ENCODE measurements at places on chromosomes 4 and X. TPM values are rescaled to one million over a fixed set of nuclear protein-coding genes. Genes with fewer than 3 reads are reported as not detected.

CENPVL1 gene
- not detected for total RNA-seq

EFNB1 gene
- total RNA-seq = 13.9 TPM

NDNF gene
- 0.18 TPM for total RNA-seq

S100P gene
- total RNA-seq = 0.18 TPM

CABS1 gene
- total RNA-seq = not detected

CLIC2 gene
- 3.9 TPM for total RNA-seq

ODAM gene
- not detected for total RNA-seq

UGT8 gene
- total RNA-seq = not detected

PAK3 gene
- total RNA-seq = 1.6 TPM

F8 gene
- 5.6 TPM for total RNA-seq

CXorf49 gene
- total RNA-seq = not detected

TASL gene
- not detected for total RNA-seq

SHROOM4 gene
- total RNA-seq = 0.28 TPM

UGDH gene
- total RNA-seq = 226 TPM

SH3TC1 gene
- 1.7 TPM for total RNA-seq

UBA1 gene
- 119 TPM for total RNA-seq

GAGE12F gene
- total RNA-seq = not detected

ADH7 gene
- total RNA-seq = not detected

CPE gene
- total RNA-seq = 1.3 TPM

STK32B gene
- total RNA-seq = 3.3 TPM

TMEM35A gene
- 3.4 TPM for total RNA-seq

MAP7D3 gene
- 10.2 TPM for total RNA-seq

DMRTC1 gene
- total RNA-seq = not detected

RAB41 gene
- not detected for total RNA-seq

KDR gene
- total RNA-seq = 0.28 TPM

SLC2A9 gene
- 4.3 TPM for total RNA-seq

GASK1B gene
- 168 TPM for total RNA-seq

TMEM164 gene
- 12.1 TPM for total RNA-seq

HSD17B11 gene
- total RNA-seq = 40.0 TPM

GAGE2A gene
- not detected for total RNA-seq

CLDN22 gene
- total RNA-seq = not detected

EGFL6 gene
- total RNA-seq = 1.00 TPM

GUCY2F gene
- under 0.01 TPM for total RNA-seq

GATA1 gene
- not detected for total RNA-seq
